ENCODE measurements at places on chromosomes 3 and 15. TPM values are rescaled to one million over a fixed set of nuclear protein-coding genes. Genes with fewer than 3 reads are reported as not detected.

- no peak overlapping the region for H3K4me3 ChIP-seq
- peaks cover 4% of the 10 kb centered on the region for H3K4me1 ChIP-seq
- H3K27ac ChIP-seq = no peak overlapping the region
- no peaks in the 10 kb centered on the region for H3K36me3 ChIP-seq
- H3K27me3 ChIP-seq = peaks cover 57% of the 10 kb centered on the region
These were observed 4.2 kb upstream of the DGKG start for GRCh38 chr3:186366206-186366605.

DNA sequence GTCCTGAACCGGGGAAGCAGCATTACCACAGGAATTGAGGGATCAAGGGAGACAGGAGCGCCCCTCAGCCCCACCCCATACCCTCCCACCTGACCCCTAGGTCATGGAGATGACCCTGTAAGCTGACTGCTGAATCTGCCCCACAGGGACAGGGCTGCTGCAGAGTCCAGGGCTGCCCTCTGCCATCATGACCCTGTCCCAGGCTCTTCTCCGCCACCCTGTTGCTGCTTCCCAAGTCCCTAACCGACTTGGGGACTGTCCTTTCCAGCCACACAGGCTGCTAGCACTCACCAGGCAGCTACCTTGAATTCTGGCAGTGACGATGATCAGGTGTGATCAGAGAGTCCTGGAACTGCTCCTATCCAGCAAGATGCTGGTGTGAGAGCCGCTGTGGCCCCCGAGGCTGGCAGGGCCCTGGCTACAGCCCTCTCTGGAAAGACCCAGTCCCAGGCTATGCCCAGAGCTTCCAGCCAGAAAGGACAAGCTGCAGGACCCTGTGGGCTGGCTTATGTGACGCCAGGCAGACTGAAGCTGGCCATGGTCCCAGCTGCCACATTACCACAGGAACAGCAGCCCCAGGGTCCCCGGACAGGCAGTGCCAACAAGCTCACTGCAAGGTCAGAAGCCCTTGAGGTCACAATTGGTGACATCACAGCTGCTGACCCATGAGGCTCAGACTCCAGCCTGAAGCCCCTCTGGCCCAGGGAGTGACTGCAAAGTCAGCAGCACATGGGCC lies at the start of gene C3orf22:
Gene C3orf22, minus strand, starts transcription at position 597 of the 736 bp plus-strand sequence. CDS start 5,542 bp downstream, outside the sequence.
- H3K27ac ChIP-seq = no peak within 1 kb of the TSS
- H3K4me1 ChIP-seq = no peaks in the 10 kb centered on the region
- no peak within 1 kb of the TSS for H3K4me3 ChIP-seq
- DNase-seq = no peak

DNA sequence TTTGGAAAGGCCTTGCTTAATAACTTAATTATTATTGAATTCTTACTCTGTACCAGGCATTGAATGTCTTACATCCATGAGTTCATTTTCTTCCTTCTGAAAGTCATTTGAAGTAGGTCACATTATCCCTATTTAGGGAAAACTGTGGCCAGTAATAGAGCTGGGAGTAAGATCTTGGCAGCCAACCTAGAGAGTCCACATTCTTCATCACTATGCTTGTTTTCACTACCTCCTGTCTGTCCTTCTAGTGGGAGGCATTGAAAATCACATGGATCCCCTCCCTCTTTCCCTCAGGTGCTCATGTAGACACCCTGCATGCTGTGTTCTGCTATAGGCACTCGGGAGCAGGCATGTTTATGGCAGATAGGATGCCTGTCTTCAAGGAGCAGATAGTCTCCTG lies 154.9 kb downstream of the EBLN2 start:
- no peak for DNase-seq
- H3K27ac ChIP-seq = no peak overlapping the region
- no peaks in the 10 kb centered on the region for H3K27me3 ChIP-seq
- no peak overlapping the region for H3K4me3 ChIP-seq
- H3K36me3 ChIP-seq = no peaks in the 10 kb centered on the region
- no peaks in the 10 kb centered on the region for H3K4me1 ChIP-seq

- H3K4me1 ChIP-seq = peaks cover 59% of the 10 kb centered on the region
- peak overlapping the region; percentile 100 for H3K27ac ChIP-seq
- H3K27me3 ChIP-seq = no peaks in the 10 kb centered on the region
- no peak for DNase-seq
These were observed 3.7 kb upstream of the WDR82 start for GRCh38 chr3:52281981-52282801.

GRCh38 chr15:47466357-47466756 lies 250.9 kb upstream of the SEMA6D start:
- no peak for DNase-seq
- no peak overlapping the region for H3K4me3 ChIP-seq
- H3K36me3 ChIP-seq = no peaks in the 10 kb centered on the region
- no peaks in the 10 kb centered on the region for H3K4me1 ChIP-seq

DNA sequence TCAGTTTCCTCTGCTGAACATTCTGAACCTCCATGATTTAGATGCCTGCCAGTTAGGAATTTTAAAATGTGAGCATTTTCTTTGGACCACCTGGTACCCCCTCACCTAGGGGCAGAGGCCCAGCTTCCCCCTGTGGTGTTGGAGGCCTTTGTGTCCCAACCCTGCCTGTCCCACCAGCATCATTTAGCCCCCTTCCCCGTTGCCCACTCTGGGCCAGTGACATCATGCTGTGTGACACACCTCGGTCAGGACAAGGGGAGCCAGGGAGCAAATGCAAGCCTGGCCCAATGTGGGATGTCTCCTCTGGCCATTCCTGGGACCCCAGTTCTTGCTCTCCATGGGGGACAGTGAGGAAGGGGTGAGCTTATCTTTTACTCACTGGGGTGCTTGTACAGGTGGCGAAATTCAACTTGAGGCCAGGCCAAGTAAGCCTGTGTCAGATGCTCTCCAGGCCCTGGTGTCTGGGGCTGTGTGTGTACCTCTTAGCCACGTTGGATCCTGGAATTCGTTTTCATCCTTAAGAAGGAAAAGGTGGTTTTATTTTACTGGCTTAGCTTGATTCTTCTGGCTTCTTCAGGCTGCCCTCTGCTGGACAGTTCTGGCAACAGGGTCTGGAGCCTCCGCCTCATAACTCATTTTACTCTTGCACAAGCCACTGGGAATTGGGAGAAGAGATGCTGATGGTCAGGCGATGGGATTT lies 49.7 kb upstream of the MYZAP start:
- no peaks in the 10 kb centered on the region for H3K36me3 ChIP-seq
- DNase-seq = peak; percentile 84
- no peak overlapping the region for H3K27ac ChIP-seq
- H3K27me3 ChIP-seq = no peaks in the 10 kb centered on the region
- H3K4me1 ChIP-seq = peaks cover 17% of the 10 kb centered on the region

DNA sequence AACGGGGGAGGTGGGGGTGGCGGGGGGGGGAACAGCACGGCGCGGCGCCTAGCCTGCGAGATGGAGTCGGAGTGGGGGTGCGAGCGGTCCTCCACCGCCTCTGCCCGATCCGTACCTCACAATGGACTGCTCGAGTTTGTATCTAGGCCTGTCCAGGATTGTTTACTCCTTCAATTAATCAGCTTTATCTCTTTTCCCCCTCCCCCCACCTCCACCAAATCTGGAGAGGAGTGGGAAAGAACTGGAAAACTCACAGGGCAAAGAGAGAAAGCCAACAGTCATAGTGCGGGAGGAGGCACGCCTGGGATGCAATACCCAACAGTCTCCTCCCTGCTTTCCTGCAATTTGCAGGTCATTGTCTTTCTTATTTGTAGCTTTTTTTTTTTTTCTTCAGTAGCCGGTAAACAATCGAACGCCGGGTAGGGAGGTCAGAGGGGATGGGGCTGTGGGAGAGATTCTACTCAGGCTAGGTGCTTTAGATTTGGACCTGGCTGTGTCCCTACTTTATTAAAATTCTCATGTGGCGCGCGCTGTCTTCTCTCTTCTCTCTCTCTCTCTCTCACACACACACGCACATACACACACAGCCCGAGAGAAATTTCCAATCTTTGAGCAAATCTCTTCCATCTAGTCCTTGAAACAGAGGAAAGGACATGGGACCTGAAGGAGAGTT lies 6.9 kb upstream of the MEIS2 start:
- DNase-seq = no peak
- H3K36me3 ChIP-seq = no peaks in the 10 kb centered on the region
- H3K27me3 ChIP-seq = peaks cover 93% of the 10 kb centered on the region
- H3K4me3 ChIP-seq = no peak overlapping the region
- peaks cover 8% of the 10 kb centered on the region for H3K4me1 ChIP-seq

DNA sequence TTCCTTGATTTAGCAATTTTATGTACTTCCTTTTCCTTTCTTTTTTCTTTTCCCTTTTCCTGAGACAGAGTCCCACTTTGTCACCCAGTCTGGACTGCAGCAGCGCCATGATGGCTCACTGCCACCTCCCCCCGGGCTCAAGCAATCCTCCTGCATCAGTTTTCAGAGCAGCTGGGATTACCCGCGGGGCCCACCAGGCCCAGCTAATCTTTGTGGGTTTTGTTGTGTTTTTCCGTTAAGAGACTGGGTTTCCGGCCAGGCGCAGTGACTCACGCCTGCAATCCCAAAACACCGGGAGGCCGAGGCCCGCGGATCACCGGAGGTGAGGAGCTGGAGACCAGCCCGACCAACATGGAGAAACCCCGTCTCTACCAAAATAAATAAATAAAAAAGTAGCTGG lies 17.7 kb downstream of the GOLGA8S start:
- H3K4me1 ChIP-seq = no peaks in the 10 kb centered on the region
- no peak for DNase-seq
- no peak overlapping the region for H3K4me3 ChIP-seq
- no peaks in the 10 kb centered on the region for H3K36me3 ChIP-seq

DNA sequence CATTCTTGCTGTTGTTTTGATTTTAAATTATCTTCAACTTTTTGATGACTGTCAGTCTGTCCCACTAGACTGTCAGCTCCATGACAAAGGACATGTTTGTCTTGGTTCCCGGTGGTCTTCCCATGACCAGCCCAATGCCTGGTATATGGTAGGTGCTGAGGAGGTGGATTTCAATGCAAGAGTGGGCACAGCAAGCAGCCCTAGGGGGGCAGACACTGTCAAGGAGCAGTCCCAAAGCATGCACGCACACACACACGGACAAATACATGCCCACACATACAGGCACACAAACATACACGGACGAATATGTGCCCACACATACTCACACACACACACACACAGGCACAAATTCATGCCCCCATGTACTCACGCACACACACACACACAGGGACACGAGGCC lies 12.0 kb downstream of the KLF15 start:
- H3K27me3 ChIP-seq = no peaks in the 10 kb centered on the region
- no peak overlapping the region for H3K27ac ChIP-seq
- H3K4me3 ChIP-seq = no peak overlapping the region
- no peak for DNase-seq
- H3K36me3 ChIP-seq = no peaks in the 10 kb centered on the region

DNA sequence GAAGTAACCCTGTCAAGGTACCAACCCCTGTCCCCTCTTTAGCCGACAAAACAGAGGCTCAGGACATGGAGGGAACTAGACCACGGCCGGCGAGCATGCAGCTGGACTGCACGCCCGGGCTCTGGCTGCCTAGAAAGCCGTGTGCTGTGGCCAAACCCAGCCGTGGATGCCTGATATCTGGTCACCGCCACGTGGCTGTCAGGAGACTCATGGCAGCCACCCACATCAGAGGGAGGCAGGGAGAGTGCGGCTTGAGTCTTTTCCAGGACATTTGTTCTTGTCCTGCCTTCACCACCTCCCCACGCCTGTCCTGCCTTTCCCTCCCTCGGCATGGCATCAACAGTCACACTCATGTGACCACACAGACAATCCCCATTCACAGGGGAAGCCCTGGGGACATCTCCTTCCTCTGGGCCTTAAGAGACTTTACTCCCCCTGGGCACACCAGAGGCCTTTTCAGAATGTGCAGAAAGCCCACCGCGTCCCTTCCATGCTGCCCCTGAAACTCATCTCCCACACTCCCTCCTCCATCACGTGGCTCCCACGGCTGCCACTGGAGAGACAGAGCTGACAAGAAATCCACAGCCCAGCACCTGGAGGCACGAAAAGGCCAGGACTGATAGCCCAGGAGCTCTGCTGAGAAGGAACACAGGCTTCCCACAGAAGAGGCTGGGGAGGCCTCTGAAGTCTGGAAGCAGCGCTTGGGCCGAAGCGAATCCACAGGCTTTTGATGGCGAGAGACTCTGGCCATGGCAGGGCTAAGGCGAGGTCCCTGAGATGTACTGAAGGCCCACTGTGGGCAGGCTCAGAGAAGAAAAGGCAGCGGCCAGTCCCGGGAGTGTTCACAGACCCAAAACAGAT lies 71.2 kb upstream of the IQSEC1 start:
- H3K27ac ChIP-seq = no peak overlapping the region
- no peaks in the 10 kb centered on the region for H3K4me1 ChIP-seq
- no peak for DNase-seq
- H3K4me3 ChIP-seq = no peak overlapping the region
- no peaks in the 10 kb centered on the region for H3K27me3 ChIP-seq

- H3K4me3 ChIP-seq = no peak overlapping the region
- H3K27me3 ChIP-seq = no peaks in the 10 kb centered on the region
- H3K36me3 ChIP-seq = no peaks in the 10 kb centered on the region
- no peak overlapping the region for H3K27ac ChIP-seq
- no peak for DNase-seq
These were observed 11.3 kb downstream of the NBEAL2 start for GRCh38 chr3:46990573-46991374.

- DNase-seq = no peak
- no peaks in the 10 kb centered on the region for H3K27me3 ChIP-seq
- H3K4me3 ChIP-seq = no peak overlapping the region
- no peaks in the 10 kb centered on the region for H3K36me3 ChIP-seq
- H3K27ac ChIP-seq = no peak overlapping the region
These were observed 19.8 kb downstream of the ADAMTS9 start for GRCh38 chr3:64667887-64668581.

DNA sequence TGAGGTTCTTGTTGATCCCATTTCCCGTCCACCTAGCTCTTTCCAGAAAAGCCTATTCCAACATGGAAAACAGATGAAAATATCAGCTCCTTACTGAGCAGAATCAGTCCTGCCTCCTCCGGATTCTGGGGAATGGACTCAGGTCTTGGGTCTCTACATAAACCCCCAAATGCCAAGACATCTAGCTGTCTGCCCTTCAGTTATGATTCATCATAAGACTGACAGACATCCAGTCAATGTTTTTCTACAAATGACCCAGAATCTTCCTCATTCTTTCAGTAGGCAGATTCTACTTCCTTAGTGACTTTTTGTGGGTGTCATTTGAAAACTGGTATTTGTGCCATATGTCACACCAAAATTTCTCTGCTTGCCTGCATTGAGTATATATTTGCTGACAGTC lies 103.0 kb upstream of the TGFBR2 start:
- no peak overlapping the region for H3K4me3 ChIP-seq
- H3K36me3 ChIP-seq = no peaks in the 10 kb centered on the region
- no peaks in the 10 kb centered on the region for H3K27me3 ChIP-seq
- DNase-seq = no peak

GRCh38 chr15:84001037-84001436 lies 234.5 kb upstream of the GOLGA6L4 start:
- H3K4me3 ChIP-seq = no peak overlapping the region
- no peak overlapping the region for H3K27ac ChIP-seq
- no peaks in the 10 kb centered on the region for H3K36me3 ChIP-seq
- DNase-seq = no peak
- no peaks in the 10 kb centered on the region for H3K4me1 ChIP-seq
- H3K27me3 ChIP-seq = no peaks in the 10 kb centered on the region

Gene LACTB
- total RNA-seq = 31.0 TPM

Gene SPRED1
- 23.2 TPM for total RNA-seq

Gene RCCD1
- 9.5 TPM for total RNA-seq

Gene CDC25A
- 7.9 TPM for total RNA-seq

Gene SH2D7
- total RNA-seq = not detected

Gene DAPK2
- 7.3 TPM for total RNA-seq
